ENCODE measurements at places on chromosomes 11 and 22.

DNA sequence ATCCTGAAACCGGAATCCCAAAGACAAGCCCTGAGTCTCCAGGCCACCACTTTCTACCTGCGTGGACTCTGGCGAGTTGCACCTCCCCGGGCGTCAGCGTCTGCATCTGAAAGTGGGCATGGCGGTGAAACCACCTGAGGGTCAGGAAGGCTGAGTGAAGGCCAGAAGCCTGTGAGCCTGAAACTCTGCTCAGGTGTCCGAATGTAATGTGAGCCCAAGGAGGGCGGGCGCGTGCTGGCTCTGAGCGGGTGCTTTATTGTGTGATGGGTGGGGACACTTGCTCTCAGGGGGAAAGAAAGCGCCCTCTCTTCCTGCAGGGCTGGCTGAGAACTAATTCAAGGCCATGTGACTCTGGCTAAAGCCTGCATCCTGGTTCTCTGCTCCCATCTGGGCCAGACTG, 135.6 kb downstream of the ST3GAL4 start:
- no peak for ATAC-seq

DNA sequence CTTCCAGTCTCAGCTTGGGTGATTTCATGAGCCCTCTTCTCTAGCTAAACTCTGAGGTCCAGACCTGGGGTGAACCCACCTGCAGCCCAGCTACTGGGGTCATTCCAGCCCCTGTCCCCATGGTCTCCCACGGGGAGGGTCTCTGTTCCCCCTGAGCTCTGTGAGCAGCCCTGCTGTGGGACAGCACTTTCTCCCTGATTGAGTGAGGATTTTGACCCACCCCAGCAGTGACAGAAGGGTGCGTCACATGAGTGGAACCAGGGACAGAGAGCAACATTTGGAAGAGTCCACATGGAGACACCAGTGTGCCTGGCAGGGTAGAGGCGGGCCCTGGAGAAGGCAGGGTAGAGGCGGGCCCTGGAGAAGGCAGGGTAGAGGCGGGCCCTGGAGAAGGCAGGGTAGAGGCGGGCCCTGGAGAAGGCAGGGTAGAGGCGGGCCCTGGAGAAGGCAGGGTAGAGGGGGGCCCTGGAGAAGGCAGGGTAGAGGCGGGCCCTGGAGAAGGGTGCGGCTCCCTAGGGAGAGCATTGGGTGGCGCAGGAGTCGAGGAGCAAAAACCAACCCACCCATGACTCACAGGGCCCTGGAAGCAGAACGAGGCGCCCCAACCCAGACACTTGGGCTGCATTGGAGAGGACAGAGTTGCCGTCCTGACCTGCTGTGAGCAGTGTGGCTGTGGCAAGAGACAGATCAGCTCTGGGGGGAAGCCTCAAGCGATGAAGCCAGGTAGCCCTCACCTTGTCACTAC, 227.7 kb upstream of the B3GAT1 start:
- no peak for ATAC-seq

GRCh38 chr22:37176464-37177061, 11.5 kb downstream of the C1QTNF6 start:
- peak; percentile 88 for ATAC-seq

DNA sequence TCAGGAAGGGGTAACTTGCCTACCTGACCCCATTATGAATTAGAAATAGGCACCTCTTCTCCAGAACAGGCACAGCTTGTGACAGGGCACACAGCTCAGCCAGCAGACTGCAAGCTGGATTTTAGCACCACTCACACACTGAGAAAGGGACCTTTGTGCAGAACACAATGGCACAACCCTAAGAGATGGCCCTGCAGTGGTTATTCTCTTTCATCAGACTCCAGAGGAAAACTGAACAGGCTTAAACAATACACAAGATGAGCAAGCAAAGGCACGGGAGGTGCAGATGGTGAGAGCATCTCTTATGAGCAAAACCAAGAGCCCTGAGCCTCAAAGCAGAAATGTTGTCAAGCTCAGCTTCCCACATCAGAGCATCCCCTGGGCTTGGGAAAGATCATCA, 93.8 kb upstream of the LRRC55 start:
- ATAC-seq: no peak

GRCh38 chr11:7651140-7651551, 22.2 kb downstream of the CYB5R2 start:
- peak; percentile 28 for ATAC-seq

DNA sequence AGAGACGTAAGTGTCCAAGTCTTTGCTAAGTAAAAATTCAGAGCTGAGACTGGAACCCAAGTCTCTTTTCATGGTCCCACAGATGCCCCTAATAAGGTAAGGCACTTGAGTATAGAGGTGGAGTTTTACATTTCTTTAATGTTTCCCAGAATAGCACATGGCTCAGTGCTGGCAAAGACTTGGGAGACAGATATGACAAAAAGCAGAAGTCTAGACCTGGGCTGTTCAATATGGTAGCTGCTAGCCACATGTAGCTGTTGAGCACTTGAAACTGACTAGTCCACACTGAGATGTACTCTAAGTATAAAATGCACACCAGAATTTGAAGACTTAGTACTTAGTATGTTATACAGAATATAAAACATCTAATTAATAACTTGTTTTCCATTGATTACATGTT, 17.6 kb downstream of the VSTM5 start:
- no peak for ATAC-seq

- ATAC-seq: no peak
Observed at GRCh38 chr11:120750647-120751549, 239.3 kb downstream of the GRIK4 start.

- no peak for ATAC-seq
Observed at GRCh38 chr11:131571571-131571970, 201.2 kb downstream of the NTM start.

DNA sequence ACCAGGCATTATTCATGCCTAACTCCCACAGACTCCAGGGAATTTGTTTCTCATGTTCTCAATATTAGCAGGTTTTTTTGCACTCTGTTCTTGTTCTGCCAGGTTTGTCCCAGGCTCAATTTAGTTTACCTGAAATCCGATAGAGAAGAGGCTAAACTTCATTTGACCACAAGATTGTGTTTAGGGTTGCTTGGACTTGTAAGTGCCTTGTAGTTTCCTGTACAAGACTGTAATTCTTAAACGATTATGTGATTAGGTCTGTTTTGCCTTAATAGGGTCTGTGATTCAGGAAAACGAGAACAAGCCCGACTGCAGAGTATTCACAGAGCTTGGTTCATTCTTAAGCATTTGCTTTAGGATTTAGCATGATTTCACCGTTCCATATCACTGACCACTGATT, 1.8 kb downstream of the PRSS23 start:
- ATAC-seq: no peak

- no peak for ATAC-seq
Observed at GRCh38 chr11:86427441-86427840, 52.8 kb downstream of the CCDC81 start.

GRCh38 chr11:105827906-105828305, 194.1 kb downstream of the MSANTD4 start:
- no peak for ATAC-seq

DNA sequence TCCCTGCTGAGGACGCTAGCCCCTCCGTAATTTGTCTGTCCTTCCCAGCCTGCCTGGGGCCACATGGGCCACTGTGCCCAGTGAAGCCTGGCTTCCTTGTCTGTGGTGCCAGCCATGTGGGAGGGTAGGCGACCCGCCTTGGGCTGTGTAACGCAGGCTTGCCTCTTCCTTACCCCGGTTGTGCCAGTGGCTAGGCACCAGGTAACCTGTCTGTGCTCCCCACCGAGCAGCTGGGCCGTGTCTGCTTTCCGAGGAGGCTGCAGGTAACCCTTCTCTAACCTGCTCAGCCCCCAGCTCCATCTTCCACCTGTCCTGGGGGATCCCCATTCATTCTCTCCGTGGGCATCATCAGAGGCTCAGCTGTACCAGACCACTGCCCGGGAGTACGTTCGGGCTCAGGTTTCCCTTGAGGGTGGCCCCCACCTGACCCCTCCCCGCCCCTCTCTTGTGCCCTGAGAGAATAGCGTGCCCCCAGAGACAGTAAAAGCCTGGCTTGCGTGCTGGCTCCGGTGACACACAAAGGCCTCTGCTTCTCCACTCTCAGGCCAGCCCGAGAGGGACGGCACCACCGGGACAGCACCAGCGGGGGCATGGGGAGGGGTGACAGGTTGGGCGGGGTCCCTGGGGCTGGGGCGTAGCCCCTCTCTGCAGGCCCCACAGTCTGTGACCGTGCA, 79.1 kb downstream of the CDKN1C start:
- no peak for ATAC-seq

DNA sequence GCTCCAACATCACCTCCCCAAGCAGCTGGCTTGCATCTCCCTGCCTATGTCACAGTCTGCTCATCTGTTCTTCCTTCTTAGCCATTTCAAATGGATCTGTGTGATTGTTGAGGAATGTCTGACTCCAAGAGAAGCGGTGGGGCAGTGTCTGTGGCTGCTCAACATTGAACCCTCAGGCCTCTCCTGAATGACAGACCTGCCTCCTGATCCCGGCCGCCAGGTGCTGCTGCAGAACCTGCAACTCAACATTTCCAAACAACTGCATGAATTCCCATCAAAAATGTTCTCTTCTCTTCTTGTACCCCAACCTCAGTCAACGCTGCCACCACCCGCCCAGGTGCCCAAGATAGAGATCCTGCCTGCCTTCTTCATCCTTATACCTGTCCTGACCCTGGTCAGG, 132.5 kb downstream of the FBXO7 start:
- ATAC-seq: no peak

GRCh38 chr22:50684501-50684900, 11.9 kb downstream of the SHANK3 start:
- ATAC-seq: no peak

- no peak for ATAC-seq
Observed at GRCh38 chr11:60371386-60371785, 6.9 kb upstream of the MS4A7 start.

GRCh38 chr22:17903564-17904295, 120.6 kb downstream of the MICAL3 start:
- ATAC-seq: no peak

GRCh38 chr22:20279662-20280134, 11.6 kb upstream of the RTN4R start:
- no peak for ATAC-seq

DNA sequence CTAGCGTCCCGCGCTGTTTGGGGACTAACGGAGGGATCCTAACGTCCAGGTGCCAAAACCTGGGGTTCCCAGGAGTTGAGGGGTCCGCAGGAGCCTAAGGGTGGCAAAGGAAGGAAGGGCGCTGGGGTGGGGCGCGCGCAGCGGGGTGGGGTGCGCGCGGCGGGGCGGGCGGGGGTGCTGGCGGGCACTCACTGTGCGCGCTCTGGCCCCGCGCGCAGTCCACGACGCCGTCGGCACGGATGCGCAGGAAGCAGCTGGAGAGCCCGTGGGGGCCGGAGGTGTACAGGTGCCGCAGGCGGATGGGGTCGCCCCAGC, 412 bp downstream of the FGF19 start:
- no peak for ATAC-seq

GRCh38 chr22:23784215-23784732, 2.5 kb upstream of the SMARCB1 start:
- no peak for ATAC-seq

- ATAC-seq: no peak
Observed at GRCh38 chr11:85123752-85124231, 503.4 kb downstream of the DLG2 start.

DNA sequence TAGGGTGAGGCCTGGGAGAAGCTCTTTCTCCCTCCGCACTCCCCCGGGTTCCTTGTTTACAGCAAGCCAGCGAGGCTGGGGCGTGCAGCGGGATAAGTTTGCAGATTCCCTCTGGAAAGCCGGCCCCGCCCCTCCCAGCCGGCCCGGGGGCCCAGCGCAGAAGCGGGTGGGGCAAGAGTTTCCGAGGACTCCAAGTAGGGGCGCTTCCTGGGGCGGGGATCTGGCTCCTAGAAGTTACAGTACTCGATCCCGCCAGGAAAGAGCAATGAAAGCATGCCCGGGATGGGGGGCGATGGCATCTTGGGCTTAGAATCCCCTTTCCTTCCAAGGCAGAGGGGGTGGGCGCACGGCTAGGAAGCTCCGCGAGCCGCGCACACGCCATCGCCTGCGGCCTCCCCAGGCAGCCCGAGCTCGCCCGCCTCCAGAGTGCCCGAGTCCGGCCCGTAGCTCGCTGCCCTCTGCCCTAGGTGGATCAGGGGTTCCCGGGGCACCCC, 385 bp downstream of the TST start:
- peak; percentile 56 for ATAC-seq

DNA sequence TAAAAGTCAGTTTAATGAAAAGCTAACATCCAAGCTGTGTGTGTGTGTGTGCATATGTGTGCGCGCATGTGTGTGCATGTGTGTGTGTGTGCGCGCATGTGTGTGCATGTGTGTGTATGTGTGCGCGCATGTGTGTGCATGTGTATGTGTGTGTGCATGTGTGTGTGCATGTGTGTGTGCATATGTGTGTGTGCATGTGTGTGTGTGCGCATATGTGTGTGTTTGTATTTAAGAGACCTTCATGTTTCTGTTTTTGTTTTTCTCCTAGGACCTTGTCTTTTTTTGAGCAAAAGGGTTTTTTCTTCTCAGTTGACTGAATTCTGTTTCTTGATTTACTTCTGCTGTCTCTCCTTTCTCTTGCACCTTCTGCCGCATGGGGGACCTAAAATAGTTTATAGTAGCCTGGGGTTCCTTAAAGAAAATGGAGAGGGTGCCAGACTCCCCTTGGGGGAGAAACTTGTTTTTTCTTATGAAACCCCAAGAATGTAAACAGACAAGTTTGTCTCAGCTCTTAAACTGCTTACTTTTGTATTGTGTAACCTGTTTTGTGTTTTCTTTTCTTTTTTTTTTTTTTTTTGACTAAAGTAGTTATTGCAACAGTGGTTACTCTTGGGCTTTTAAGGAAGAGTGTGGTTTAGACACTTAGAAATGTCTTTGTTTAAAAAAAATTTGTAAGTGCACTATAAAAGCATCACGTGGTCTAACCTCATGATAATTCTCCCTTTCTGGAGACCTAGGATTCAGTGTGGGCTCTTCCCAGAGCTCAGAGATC, 53.0 kb downstream of the OSBPL5 start:
- no peak for ATAC-seq

- no peak for ATAC-seq
Observed at GRCh38 chr11:64642418-64642735, 51.4 kb downstream of the SLC22A12 start.

GRCh38 chr11:129905402-129905801, 10.0 kb upstream of the NFRKB start:
- ATAC-seq: no peak

- ATAC-seq: peak; percentile 87
Observed at GRCh38 chr11:92628401-92629292, 340.8 kb upstream of the MTNR1B start.

GRCh38 chr11:122024278-122024677, 91.7 kb downstream of the BLID start:
- ATAC-seq: peak; percentile 30

GRCh38 chr22:20844055-20845037, 14.3 kb downstream of the PI4KA start:
- ATAC-seq: no peak

Data from SK-N-SH treated with all-trans-retinoic acid at 6 μM for 48 hours (cell line).